ENCODE measurements at places on chromosomes 13 and 19. TPM values are rescaled to one million over a fixed set of nuclear protein-coding genes. Genes with fewer than 3 reads are reported as not detected.

ZFP36 gene
- 95.7 TPM for polyA plus RNA-seq

DNA sequence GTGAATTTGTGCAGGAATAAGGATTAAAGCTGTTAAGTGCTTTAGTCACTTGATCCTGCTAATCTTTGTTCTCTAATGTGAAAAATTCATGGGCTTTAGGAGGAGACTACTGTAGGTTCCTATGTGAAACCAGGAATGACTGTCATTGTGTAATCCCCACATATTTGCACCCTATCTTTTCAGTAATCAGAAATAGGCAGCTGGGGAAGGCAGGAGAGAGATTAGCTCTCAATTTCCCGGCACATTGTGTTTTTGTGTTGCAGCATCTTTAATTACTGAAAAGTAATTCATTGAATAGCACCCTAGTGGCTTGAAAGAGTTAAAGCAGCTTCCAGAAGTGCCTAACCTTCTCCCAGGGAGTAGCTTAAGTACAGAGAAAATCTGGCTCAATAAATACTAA is 282.9 kb downstream of the OLFM4 start:
- DNase-seq, result no peak

DNA sequence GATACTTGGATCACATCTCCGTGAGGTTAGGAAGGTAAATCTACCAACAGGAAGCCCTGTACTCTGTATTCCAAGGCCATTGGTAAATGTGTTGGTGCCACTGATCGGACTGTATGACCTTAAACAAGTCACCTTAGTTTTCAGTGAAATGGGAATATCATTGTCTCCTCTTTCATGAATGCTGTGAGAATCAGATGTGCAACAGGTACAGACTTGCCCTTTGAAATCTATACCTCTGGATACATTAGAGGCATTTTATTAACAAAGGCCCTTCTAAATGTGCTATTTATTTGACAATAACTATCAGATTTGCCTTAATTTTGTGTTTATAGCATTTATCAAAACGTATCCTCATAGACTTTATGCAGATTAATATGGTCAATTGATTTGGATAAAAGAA is 11.0 kb downstream of the NHLRC3 start:
- no peak for DNase-seq

GRCh38 chr13:114236227-114236626 is 1.5 kb downstream of the CDC16 start:
- DNase-seq, result no peak

SMIM44 gene
- not detected for polyA plus RNA-seq

DZIP1 gene
- polyA plus RNA-seq, result 47.8 TPM

- no peak for DNase-seq
Observed at GRCh38 chr19:2306281-2306806, 1.6 kb downstream of the LINGO3 start.

GRCh38 chr19:2244486-2244885 is 4.6 kb upstream of the AMH start:
- DNase-seq, result no peak

GRIN3B gene
- polyA plus RNA-seq, result 0.31 TPM

GRCh38 chr13:62337109-62337880 is 921.6 kb upstream of the PCDH20 start:
- DNase-seq, result no peak

GRCh38 chr13:39766464-39767158 is 111.1 kb downstream of the COG6 start:
- no peak for DNase-seq

ERICH4 gene
- polyA plus RNA-seq, result 0.58 TPM

DNA sequence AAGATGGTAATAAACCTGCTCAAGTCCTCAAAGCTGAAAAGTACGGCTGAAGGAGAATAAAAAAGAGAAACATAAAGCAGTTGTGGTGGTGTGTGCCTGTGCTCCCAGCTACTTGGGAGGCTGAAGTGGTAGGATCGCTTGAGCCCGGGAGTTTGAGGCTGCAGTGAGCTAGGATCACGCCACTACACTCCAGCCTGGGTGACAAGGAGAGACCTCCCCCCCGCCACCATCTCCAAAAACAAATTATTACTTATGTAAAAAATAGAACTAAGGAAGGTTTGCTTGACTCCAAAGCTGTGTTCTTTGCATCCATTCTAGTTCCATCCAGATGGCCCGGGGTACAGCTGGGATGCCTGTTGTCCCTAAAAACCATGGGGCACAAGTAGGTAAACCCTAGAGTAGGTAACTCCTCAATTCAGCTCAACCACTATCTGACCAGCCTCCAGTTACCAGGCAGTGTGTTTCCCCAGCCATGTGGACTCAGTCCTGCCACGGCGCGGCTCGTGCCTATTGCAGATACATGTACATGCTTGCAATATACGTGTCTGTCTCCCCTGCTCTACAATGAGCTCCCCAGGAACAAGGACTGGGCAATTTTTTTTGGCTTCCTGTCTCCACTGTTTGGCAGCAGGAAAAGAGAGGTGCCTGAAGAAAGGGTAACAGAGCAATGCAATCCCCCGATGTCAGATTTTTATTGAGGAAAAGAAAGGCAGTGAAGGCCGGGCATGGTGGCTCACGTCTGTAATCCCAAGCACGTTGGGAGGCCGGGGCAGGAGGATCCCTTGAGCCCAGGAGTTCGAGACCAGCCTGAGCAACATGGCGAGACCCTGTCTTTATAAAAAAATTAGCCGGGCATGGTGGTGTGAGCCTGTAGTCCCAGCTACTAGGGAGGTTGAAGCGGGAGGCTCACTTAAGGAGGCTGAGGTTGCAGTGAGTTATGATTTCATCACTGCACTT is 101.3 kb downstream of the GNG7 start:
- DNase-seq, result no peak

DCLK1 gene
- 13.2 TPM for polyA plus RNA-seq

GRCh38 chr13:77168237-77168636 is 141.3 kb upstream of the FBXL3 start:
- no peak for DNase-seq

RNF113B gene
- not detected for polyA plus RNA-seq

DNA sequence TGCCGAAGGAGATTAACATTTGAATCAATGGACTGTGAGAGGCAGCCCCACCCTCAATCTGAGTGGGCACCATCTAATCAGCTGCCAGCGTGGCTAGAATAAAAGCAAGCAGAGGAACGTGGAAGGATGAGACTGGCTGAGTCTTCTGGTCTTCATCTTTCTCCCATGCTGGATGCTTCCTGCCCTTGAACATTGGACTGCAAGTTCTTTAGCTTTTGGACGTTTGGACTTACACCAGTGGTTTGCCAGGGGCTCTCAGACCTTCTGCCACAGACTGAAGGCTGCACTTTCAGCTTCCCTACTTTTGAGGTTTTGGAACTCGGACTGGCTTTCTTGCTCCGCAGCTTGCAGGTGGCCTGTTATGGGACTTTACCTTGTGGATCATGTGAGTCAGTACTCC is 14.7 kb downstream of the NHLRC3 start:
- no peak for DNase-seq
